ENCODE measurements at places on chromosomes 2 and 18.

- no peak for DNase-seq
These were observed 180.3 kb downstream of the VAPA start for GRCh38 chr18:10094154-10094553.

GRCh38 chr18:23721696-23722480 is 32.6 kb downstream of the LAMA3 start:
- no peak for DNase-seq

- no peak for DNase-seq
These were observed 279.4 kb upstream of the NXPH2 start for GRCh38 chr2:139059617-139060016.

- DNase-seq: no peak
These were observed 539.5 kb downstream of the NYAP2 start for GRCh38 chr2:225938991-225939390.

DNA sequence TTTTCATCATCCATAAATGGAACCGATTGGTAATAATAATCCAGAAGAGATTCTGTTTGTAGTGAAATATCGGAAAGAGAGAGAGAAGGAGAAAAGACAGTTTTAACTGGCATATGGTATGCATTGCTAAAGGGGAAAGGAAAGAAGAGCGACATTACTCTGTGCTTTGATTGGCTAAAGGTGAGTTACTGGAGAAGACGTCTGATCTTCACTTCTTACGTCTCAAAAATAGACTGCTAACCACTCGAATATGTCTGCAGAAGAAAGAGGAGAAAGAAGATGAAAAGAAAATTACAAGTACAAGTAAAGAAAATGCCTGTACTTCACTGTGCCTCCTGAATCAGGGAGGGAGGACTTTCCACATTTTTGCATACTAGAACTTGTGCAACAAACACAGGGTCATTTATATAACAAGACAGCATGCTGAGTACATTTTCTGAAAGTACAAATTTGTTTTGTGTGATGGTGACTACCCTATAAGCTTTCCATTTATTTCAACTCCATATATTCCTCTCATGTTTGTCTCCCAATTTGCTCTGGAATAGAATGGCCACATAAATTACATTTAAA is 787.2 kb downstream of the RNF144A start:
- no peak for DNase-seq

DNA sequence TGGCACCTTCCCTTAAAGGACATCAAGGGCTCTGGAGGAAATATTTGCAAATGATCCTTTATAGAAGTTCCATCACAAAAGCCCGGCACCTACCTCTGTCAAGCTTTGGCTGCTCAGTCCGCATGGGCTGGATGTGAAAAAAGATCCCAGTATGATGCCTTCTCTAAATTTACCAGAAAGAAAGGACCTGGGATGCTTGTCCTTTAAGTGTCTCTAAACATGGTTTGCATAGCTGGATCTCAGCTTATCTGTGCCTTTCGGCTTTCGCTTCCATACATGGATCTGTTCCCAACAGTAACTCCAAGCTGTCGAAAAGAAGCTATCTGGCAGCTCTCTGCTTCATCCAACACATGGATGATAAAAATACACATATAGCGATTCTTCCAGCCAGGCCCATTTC is 60.4 kb upstream of the SLC8A1 start:
- no peak for DNase-seq

DNA sequence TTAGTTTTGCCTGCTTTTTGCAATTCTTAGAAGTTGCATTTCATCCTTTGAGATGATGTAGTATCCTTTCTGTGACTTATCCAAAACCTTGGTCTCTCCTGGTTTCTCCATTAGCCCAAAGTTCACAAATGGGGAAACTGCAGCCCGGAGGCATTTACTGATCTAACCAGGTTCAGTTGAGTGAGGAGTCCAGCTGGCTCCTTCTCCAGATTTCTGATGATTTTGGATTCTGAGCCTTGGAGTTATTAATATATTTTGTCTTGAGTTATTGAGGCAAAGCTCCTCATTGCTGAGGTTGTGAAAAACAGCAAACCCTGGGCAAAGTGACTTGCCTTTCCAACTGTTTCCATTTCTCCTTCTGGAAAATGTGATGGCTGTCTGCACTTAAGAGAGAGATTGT is 1.7 kb downstream of the SLC1A4 start:
- no peak for DNase-seq

DNA sequence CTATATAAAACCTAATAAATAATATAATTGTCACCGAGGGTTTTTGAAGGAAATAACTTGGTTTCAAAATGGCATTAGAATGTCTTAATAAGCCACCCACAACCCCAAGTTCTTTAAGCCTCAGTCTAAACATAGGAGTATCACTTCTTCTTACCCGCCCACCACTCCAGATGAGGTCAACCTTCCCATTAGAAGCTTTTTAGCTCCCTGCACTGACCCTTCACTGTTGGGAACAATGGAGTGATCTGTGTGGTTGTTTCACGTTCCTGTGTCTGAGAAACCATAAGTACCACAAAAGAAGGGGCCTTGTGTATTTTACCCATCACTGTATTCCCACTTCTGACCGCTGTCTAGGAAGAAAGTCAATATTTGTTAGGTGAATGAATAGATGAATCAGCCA is 326.3 kb upstream of the ZNF521 start:
- no peak for DNase-seq

DNA sequence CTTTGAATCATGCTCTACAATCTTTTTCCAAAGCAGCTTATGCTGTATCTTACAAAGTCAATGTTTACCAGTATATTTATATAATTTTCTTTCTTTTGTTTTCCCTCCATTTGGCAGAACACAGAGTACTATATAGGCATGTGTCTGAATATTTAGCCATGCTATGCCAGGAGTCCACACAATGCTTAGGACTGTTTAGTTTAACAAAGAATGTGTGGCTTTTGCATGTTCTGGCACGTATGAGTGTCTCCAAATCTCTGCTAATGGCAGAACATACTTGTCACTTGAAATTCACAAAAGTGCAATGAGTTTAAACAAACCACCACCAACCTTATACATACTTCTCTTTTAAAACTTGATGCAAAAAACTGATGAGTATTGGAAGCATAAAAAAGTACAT is 268.0 kb downstream of the NR4A2 start:
- no peak for DNase-seq

DNA sequence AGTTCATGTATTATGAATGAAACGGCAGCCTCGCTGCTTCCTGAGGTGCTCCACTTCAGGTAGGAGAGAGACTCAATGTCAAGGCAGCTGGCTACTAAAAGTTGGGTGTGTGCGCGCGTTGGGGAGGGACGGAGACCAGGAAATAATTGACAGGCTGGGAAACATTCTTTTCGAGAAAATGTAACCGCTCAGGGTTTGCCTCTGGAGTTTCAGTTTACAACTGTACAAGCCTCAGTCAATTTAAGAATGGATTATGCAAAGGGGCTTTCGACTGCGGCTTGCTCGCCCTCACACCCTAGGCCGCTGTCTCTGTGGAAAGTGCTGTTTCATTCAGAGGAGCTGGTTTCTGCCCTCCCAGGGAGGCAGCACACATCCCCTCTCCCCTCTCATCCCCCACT is 4.4 kb upstream of the SPRED2 start:
- DNase-seq: no peak

GRCh38 chr2:133390156-133390555 is 178.1 kb downstream of the NCKAP5 start:
- no peak for DNase-seq

- no peak for DNase-seq
These were observed 346.1 kb downstream of the RPRM start for GRCh38 chr2:153132418-153132817.

GRCh38 chr2:195782156-195782555 is 125.1 kb downstream of the SLC39A10 start:
- DNase-seq: no peak

DNA sequence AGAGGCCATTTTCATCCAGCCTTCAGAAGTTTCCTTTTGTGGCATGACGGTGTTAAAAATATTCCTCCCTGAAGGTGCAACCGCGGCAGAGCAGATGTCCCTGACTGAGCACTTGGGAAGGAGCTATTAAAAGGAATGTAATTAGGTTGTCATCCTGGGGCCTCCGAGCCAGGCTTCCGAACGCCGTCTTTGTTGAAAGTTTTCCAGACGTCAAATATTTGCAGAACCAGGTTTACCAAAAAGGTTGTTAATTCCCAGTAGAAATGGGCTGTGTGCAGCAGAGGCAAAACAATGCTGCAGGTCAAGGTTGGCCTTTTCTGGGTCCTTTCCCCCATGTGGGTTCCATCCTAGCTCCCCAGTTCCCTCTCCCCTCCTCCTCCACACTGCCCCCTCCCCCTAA is 110.0 kb upstream of the STPG4 start:
- DNase-seq: no peak

- no peak for DNase-seq
These were observed 13.1 kb downstream of the PID1 start for GRCh38 chr2:229257985-229258384.

GRCh38 chr2:235921508-235922191 is 246.5 kb downstream of the GBX2 start:
- DNase-seq: no peak

DNA sequence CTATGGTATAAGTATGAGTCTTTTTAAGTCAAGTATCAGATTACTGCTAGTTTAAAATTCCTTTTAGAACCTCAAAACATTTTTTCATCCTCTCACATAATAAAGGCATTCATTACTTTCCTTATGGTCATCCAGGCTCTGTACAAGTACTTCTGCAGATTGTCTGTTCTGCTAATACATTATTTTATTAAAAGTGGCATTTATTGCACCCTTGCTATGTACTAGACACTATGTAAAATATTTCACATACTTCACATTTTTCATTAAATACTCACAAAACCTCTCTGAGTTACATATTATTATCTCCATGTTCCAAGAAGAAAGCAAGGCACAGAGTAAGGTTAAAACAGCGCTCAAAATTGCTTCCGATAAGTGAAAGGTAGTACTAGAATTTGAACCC is 84.1 kb downstream of the RAPH1 start:
- no peak for DNase-seq

DNA sequence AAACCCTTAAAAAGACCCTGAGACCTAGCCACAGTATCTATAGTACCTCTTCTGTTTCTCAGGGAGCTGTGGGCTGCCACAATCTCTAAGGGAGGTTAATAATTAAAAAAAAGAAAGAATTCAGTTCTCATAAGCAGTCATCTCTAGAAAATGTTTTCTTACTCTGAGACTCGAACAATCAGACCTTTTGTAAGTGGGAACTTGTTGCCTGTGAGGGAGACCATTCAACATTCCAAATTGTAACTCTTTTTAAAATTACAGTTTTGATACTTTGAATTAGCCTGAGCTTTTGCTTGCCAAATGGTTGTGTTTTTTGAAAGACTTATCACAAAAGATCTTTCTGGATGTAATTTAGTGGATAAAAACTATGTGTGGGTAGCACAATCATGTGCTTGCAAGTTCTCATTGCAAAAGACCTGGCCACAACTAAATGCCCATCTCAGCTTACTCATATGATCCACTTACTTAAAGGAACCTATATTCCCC is 33.3 kb downstream of the IL1R2 start:
- DNase-seq: no peak

- no peak for DNase-seq
These were observed 25.2 kb upstream of the FRZB start for GRCh38 chr2:182891611-182892010.

DNA sequence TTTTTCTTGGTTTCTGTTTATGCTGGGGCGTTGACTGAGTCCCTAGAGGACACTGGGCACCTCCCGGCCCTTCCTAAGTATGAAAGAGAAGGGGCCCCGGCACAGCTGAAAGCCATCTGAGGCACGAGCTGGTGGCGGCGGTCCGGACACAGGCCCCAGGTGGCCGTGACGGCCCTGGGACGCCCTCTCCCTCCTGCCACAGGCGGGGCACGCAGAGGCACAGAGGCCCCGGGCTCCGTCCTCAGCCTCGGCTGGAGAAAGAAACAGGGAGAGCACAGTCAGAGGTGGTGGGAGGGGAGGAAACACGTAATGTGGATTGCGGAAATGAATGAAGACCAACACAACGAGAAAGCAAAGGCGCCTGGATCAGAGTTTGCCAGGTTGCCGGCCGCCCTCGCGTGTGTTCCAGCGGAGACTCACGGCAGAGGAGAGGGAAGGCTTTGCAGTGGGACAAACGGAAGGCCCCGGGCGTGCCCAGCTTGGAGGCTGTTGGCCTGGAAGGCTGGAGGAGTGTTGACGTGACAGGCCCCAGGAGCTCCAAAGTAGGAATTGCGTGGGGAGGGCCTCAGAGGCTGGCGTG is 119.1 kb downstream of the PTGR3 start:
- DNase-seq: no peak

DNA sequence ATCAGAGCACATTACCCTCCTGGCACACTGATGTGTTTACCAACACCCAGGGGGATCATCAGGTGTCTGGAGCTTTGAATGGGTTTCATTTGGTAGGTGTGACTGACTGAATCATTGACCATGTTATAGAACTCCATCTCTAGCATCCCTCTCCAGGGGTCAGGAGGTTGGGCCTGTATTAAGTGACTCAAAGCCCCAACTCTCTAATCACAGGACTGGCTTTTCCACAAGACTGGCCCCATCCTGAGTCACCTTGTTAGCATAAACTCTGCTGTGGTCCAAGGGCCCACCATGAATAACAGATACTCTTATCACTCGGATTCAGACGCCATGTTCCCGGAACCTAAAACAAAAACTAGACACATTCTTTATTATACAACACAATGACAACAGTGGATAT is 125.9 kb upstream of the NDUFV2 start:
- DNase-seq: no peak

DNA sequence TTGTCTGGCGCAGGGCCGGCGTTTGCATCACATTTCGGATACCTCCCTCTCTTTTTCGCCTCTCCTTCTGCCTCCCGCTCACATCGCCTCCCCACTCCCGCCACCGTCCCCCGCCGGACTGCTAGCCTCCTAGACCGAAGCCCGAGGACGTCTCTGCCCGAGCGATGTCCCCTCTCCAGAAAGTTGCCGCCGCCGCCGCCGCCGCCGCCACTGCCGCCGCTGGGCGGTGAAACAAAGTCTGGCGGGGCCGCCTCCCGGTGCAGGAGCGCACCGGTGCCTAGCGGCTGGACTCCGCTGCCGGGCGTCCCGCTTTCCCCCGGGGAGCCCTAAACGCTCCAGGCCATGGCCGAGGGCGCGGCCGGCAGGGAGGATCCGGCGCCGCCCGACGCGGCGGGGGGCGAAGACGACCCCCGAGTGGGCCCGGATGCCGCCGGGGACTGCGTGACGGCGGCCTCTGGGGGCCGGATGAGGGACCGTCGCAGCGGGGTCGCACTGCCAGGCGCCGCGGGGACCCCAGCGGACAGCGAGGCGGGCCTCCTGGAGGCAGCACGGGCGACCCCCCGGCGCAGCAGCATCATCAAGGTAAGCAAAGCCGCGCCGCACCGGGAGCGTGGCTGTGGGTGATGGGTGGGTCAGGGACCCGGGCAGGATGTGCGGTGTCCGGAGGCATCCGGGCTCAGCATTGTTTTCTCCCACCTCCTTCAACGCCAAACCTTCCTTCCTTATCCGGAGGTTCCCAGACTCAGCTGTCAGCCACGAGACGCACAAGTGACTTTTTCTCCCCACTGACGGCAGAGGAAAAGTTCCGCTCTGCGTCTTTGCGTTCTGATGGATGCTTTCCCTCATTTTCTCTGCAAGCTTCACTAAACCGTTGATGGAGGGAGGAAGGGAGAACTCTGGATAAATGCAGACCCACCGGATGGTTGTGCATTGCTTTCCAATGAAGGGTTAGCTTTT is 643 bp downstream of the PLCL1 start:
- DNase-seq: no peak

- DNase-seq: no peak
These were observed 46.3 kb upstream of the VPS54 start for GRCh38 chr2:64065516-64065915.

Data from CD4-positive, alpha-beta T cell treated with Interleukin-2 at 100 ng/mL for 4 hours (primary cell).